ENCODE measurements at places on chromosomes 4 and X.

DNA sequence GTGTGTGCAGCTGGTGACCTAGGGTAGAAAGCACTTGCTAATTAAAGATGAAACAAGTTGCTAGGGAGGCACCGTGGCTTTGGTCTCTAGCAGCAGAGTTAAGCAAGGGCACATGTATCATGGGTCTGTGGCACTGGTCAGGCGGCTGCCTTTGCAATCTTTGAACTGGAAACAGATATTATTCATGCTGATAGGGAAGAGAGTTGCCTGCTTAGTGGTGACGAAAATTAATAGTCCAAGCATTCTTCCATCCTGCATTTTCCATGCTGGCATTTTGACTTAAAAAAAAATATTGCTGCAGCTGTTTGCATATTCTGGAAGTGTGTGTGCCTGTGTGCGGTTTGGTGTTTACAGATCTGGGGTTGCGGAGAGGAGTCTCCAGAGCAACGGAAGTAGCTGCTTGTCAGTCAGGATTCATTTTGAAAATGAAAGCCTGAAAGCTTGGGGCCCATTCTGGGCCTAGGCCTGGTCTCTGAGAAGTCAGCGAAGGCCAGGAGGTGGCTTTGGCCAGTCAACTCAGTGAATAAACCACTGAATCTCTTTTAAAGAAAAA, 2.3 kb upstream of the SOWAHD start:
- no peak for DNase-seq

- DNase-seq: no peak
Observed at GRCh38 chr4:153383131-153383530, 38.6 kb downstream of the MND1 start.

DNA sequence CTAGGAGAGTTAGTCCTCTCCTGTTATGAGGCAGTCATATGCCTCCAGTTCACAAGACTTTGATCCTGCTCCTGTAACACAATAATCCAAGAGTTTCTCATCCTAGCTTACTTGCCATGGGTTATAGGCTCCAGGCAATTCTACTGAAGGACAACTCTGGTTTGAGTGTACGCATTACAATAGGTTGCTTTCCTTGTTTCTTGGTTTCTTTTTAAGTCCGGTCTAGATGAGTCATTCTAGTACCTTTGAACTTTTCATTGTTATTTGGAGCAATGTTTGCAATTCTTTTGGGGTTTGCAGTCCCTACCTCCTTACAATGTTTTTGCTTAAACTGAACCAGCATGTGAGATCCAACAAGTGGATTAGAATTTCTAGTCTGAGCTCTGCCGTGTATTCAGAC, 109.1 kb downstream of the ANAPC4 start:
- no peak for DNase-seq

DNA sequence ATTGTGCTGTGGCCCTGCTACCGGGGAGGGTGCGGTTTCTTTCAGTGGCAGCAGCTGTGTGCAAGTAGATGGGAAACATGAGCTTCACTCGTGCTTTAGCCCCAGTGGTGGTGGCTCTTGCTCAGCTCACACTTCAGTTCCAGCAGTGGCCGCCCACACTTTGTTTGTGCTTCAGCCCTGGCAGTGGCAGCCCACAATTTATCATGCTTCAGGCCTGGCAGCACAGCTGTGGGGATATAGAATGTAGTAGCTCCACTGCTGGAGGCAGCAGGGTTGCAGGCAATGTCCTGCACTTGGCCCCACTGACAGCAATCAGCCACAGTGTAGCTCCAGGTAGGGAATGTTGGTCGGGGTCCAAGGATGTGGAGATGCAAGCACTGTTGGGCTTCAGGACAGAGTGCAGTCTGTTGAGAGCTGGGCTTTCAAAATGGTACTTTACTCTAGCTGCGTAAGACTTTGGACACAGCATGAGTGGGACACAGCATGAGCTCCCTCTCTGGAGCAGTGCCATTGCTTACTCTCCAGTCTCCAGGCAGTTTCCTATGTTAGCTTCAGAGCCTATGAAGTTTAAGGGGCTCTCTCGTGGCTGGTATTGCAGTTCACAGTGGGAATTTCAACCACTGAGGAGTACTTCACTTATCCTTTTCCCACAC, 413.1 kb downstream of the PDGFC start:
- DNase-seq: no peak

GRCh38 chr4:2101346-2102044, 42.4 kb downstream of the NAT8L start:
- DNase-seq: no peak

DNA sequence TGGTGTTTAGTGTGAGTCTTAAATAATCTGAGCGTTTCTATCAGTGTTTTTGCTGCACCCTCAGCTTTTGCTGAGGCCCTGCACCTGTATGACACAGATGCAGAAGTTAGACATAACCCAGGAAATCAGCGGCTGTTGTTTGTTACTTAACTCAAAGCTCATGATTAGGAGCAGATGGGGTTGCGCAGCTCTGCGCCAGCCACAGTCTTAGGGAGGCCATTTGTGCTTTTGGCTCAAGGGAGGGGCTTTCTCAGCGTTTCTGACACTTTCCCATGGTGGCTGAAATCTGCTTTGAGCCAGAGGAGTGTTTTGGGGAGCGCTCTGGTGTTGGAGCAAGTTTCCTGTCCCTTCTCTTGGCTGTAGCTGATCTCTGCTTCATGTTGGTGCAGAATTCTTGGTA, 433.8 kb downstream of the NAF1 start:
- DNase-seq: no peak

GRCh38 chr4:121057466-121057922, 14.8 kb downstream of the NDNF start:
- no peak for DNase-seq

DNA sequence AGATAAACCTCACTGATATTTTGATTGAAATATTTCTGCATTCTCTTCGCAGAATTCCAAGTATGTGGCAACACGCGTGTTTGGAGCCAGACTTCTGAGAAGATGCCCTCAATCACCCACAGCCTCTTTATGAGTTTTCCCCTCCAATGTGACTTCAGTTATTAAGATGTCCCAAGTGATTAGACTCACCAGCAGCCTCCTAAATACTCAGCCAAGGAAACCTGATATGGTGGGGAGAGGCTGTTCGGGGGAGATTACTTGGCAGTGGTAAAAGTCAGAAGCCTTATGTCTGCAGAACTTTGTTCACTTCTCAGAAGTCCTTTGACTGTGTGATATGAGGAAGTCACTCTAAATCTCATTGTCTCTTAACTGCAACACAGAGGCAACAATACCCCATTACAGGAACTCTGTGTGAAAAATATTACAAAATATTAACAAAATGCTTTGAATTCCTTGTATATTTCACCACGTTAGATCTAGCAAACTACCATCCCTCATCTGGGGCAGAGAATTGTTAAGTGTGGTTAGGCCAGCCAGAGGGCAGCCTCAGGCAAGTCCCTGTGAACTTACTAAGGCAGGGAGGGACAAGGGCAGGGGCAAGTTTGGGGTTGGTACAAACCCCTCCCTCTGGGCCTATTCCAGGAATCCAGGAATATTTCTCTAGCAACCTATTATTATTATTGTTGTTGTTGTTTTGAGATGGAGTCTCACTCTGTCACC, 151.4 kb upstream of the USP9X start:
- no peak for DNase-seq

- no peak for DNase-seq
Observed at GRCh38 chr4:186137196-186137794, 32.8 kb downstream of the FAM149A start.

DNA sequence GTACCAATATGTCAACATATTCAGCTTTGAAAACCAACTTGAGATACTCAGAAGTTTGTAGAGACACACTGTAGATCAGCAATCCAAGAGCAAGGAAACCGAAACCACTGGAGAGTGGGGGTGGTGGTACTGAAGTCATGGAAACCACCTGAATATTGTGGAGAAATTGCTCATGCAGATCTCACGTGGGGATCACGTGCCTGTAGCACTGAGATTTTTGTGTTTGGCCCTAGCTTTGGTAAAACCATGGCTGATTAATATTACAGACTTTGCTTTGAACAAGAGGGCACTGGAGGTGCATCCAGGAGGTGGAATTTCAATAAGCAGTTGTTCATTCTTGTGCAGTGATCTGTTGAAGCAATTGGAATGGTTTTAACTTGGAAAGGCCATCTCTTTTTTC, 47.2 kb downstream of the GBA3 start:
- DNase-seq: no peak

- no peak for DNase-seq
Observed at GRCh38 chr4:140996766-140997165, 136.5 kb downstream of the RNF150 start.

- no peak for DNase-seq
Observed at GRCh38 chr4:122855353-122855890, 28.8 kb downstream of the FGF2 start.

- DNase-seq: no peak
Observed at GRCh38 chr4:4603067-4603466, 61.2 kb upstream of the STX18 start.

DNA sequence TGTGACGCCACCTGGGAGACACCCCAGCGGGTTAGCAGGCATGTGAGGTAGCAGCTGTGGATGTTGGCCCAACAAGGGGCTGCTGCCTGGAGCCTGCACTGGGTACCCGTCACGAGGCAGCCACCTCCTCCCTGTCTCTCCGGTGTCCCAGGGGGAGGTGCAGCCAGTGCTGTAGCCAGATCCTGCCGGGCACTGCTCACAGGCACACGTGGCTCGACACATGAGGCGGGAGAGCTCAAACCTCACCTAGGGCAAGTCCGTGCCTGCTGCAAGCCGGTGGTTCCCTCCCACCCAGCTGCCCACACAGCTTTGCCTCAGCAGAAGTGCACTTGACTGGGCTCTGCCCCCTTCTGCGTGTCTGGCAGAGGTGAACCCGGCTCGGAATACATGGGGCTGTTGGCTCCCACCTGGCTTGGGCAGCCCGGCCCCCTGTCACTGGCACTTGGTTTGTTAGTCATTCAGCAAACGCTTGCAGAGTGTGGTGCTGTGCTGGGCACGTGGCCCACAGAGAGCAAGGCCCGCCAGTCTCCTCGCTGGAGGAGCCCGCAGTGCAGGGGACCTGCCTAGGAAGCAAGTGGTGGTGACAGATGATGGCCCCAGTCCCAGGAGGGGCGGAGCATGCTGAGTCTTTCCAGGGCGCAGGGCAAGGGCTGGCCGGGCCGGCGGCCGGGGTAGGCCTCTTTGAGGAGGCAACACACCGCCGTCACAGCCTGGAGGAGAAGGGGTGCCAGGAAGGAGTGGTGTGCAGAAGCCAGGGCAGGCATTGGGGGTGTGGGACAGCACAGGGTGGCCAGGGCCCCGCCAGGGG, 10.1 kb upstream of the SH3TC1 start:
- DNase-seq: peak; percentile 85

- DNase-seq: no peak
Observed at GRCh38 chr4:54359919-54360650, 131.0 kb downstream of the PDGFRA start.

GRCh38 chrX:136495043-136495442, 2.3 kb upstream of the HTATSF1 start:
- DNase-seq: no peak

DNA sequence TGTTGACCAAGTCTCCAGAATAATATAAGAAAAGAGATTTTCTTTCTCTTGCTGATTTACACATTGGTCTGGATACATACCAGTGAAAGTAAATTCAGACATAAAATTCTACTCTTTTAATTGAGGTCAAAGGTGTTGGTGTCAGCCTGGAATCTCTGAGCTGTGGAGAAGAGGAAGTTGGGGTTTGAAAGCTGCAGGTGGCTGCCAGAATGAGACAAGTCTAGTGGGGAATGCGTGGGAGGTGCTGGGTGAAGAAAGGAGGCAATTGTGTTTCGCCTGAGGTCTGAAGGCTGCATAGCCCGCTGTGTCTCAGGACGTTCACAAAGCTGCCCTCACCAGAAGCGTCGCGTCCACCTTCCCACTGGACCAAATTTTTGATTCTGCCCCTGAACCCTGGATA, 31.2 kb downstream of the PHEX start:
- no peak for DNase-seq

DNA sequence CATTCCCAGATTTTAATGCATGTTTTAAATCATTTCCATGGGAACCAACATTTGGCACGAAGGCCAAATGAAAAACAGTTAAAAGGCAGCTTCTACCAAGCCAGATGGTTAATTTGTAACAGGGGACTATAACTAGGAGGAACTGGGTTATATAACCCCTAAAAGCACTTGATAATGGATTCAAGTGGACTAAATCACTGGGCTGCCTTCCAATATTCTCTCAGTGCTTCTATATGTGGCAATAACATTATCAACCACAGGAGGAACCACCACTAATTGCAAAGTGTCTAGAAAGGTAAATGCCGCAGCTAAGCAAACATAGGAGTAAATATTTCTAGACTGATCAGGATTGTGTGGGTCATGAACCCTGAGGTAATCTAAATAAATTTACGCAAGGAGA, 391.5 kb downstream of the UBE2NL start:
- DNase-seq: no peak

DNA sequence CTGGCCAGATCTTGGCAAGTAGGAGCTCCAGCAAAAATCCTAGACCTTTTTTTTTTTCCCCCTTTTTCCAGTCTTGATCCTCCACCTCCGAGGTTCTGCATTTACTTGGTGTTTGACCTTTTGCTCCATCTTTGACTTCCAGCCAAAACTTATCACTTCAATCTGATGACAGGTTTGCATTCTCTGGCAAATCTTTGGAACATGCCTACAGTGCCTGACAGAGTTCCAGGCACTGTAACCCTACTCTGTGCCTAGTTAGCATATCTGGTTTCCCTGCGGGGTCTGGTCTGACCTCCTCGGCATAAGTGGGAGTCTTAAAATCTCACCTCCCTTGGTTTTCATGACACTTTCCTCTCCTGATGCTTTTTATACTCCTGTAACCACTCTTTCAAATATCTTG, 39.4 kb upstream of the NR3C2 start:
- no peak for DNase-seq

DNA sequence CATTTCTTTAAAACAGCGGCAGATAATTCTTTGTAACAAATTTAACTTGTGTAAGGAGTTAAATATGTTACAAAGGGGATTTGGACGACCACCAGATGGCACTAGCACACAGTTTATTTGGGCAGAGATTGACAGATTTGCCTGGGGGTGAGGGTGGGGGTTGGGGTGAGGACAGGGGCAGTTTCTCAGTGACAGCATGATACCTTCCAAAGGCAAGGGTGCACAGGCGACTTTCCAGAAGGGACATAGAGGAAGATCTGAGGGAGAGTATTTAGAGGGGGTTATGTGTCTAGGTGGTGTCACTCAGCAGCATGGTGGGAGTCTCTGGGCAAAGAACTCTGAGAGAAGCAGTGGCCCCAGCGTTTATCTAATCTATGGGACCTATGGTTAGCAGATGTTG, 9.6 kb upstream of the TMA16 start:
- no peak for DNase-seq

DNA sequence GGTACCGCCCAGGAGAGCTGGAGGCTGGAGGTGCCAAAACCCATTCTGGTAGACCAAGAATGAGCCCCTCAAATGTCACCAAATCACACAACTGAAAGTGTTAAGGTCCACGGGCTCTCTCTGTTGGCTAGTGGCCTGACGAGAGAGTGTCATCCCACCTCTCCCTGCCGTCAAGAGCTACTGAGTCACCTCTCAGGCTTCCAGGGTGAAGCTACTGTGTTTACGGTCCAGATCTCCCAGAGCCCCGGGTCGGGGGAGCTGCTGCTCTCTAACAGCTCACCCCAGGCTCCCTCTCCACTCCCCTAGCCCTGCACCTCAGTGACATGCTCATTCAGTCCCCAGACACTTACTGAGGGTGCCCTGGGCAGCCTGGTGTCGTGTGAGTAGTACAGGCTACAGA, 59.2 kb downstream of the ADGRG2 start:
- DNase-seq: no peak

All from suprapubic skin (tissue), 4 donors.